PC-9 (cell line): ENCODE measurements at places on chromosomes 11 and 22. TPM values are rescaled to one million over a fixed set of nuclear protein-coding genes. Genes with fewer than 3 reads are reported as not detected.

Gene ARL2
- total RNA-seq: 97.5 and 106 TPM in 2 replicates

Gene TSG101
- total RNA-seq: 81.1 and 97.1 TPM in 2 replicates

Gene CELSR1
- 37.6 and 55.4 TPM in 2 replicates for total RNA-seq

Gene BEST1
- total RNA-seq: 0.81 and 1.2 TPM in 2 replicates

Gene ACER3
- total RNA-seq: 15.8 and 21.3 TPM in 2 replicates

Gene TBX10
- not detected in 2 replicates for total RNA-seq

Gene NRXN2
- 0.10 TPM in 1 of 2 replicates, not detected in the other for total RNA-seq

Gene RIMBP3B
- 0.18 TPM in 1 of 2 replicates, not detected in the other for total RNA-seq

Gene OR5A1
- not detected in 2 replicates for total RNA-seq

Gene MS4A4E
- total RNA-seq: not detected in 2 replicates

Gene KRTAP5-7
- not detected in 2 replicates for total RNA-seq

Gene F2
- 0.20 TPM in 1 of 2 replicates, not detected in the other for total RNA-seq

Gene PHOX2A
- total RNA-seq: not detected in 2 replicates

Gene HEPHL1
- total RNA-seq: not detected in 2 replicates

Gene RAG2
- total RNA-seq: not detected in 2 replicates

Gene MRGPRF
- 0.35 and 0.50 TPM in 2 replicates for total RNA-seq

Gene DEUP1
- not detected in 2 replicates for total RNA-seq

Gene C11orf16
- total RNA-seq: not detected in 2 replicates

Gene LGALS12
- total RNA-seq: not detected in 2 replicates

Gene KRTAP5-1
- total RNA-seq: not detected in 2 replicates

Gene ZC3H12C
- 9.3 and 12.4 TPM in 2 replicates for total RNA-seq

Gene APOL5
- not detected in 2 replicates for total RNA-seq

Gene AIFM3
- total RNA-seq: 6.9 and 7.4 TPM in 2 replicates

Gene GPR83
- total RNA-seq: not detected in 2 replicates

Gene BMAL1
- 11.4 and 15.0 TPM in 2 replicates for total RNA-seq

Gene FGF4
- not detected in 2 replicates for total RNA-seq

Gene OR4A16
- not detected in 2 replicates for total RNA-seq

Gene TRIM51
- total RNA-seq: not detected in 2 replicates

Gene KDM4E
- not detected in 2 replicates for total RNA-seq

Gene C22orf15
- total RNA-seq: not detected in 2 replicates

Gene CNIH2
- 5.5 and 6.8 TPM in 2 replicates for total RNA-seq

Gene RAG1
- total RNA-seq: 0.31 and 0.63 TPM in 2 replicates

Gene ZNRF3
- total RNA-seq: 5.2 TPM in 2 replicates

Gene HBB
- total RNA-seq: not detected in 2 replicates

Gene KCNJ1
- not detected in 2 replicates for total RNA-seq

Gene CSF2RB
- total RNA-seq: not detected in 2 replicates

Gene MYO7A
- total RNA-seq: 2.4 and 3.5 TPM in 2 replicates

Gene ADAMTS8
- total RNA-seq: not detected in 2 replicates
